Immature natural killer cell (primary cell): ENCODE measurements at places on chromosomes 2 and 18. TPM values are rescaled to one million over a fixed set of nuclear protein-coding genes. Genes with fewer than 3 reads are reported as not detected.

- H3K4me3 ChIP-seq: no peak overlapping the region
- H3K27me3 ChIP-seq: peaks cover 3% of the 10 kb centered on the region
- H3K4me1 ChIP-seq: peaks cover 7% of the 10 kb centered on the region
- H3K36me3 ChIP-seq: no peaks in the 10 kb centered on the region
- H3K27ac ChIP-seq: no peak overlapping the region
These were observed 165.7 kb upstream of the PXDN start for GRCh38 chr2:1910021-1910420.

The TMEM178A gene
- not detected for polyA plus RNA-seq

DNA sequence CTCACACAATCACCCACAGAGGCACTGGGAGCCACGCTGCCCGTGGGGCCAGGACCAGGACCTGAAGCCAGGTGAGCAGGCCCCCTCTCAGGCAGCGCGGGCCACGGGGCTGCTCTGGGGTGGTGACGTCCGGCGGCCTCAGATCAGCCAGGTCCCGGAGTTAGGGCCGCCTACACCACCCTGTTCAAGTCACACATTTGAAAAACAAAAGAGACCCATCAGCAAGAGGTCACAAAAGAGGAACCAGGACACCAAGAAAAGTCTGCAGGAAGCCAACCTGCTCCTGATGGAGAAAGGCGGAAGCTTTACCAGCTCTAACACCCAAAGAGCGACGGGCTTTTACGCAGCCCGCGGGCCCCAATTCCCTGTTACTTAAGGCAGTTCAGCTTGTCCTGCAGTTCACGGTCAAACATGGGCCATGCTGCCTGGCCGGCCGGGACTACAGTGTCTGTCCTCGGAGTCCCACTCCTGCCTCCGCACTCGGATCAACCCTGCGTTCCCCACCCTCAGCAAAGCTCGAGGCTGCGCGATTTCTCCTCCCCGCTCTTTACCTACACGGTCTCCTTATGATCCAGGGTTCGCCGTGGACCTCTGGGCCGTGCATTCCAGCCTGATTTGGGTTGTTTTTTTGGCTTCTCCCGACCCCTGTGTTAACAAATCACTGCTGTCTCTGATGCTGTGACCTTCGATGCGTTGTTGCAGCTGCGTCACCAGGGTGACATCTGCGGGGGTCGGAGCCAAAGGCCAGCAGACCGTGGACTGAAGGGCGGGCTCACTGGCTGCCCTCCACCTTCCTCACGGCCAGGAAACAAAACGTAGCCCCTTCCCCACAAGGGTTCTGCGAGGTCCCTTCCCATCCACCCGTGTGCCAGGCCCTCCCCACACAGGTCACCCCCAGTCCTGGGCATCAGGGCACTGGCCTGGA is 31.0 kb downstream of the SNORC start:
- H3K27ac ChIP-seq: no peak overlapping the region
- H3K36me3 ChIP-seq: no peaks in the 10 kb centered on the region
- H3K27me3 ChIP-seq: peaks cover 4% of the 10 kb centered on the region
- H3K4me1 ChIP-seq: no peaks in the 10 kb centered on the region
- DNase-seq: no peak

DNA sequence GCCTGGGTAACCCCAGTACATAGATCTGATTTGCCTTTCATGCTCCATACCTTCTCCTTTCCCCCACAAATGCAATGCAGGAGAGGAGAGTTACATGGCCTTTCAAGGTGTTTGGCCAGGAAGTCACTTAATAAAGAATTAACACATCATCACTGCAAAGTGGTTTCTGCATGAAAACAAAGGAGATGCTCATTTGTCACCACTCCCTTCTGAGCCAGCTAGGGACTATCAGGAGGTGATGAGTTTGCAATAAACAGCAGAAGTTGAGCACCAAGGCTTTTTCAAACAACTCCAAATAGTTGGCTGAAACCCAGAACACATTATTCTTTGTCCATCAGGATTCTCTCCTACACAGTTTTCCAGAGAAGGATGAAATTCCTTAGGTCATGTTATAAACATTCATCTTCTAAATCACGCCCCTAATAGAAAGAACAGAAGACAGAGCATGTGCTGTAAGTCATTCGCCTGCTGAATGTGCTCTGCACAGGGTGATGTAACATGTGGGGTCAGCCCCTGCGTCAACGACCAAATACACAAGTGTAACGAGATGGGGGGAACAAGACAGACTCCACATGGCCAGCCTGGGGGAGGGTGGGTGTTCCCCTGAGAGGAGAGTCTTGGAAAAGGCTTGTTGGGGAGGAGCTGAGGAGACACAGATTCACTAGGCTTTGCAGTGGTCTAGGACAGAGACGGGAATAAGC is 87.3 kb upstream of the RMDN2 start:
- peaks cover 2% of the 10 kb centered on the region for H3K27me3 ChIP-seq
- no peaks in the 10 kb centered on the region for H3K36me3 ChIP-seq

- no peak for DNase-seq
- peaks cover 24% of the 10 kb centered on the region for H3K4me1 ChIP-seq
- H3K27ac ChIP-seq: no peak overlapping the region
- H3K36me3 ChIP-seq: no peaks in the 10 kb centered on the region
- no peaks in the 10 kb centered on the region for H3K27me3 ChIP-seq
These were observed 9.1 kb upstream of the MALT1 start for GRCh38 chr18:58662118-58662517.

GRCh38 chr2:143801561-143801960 is 672.3 kb downstream of the ARHGAP15 start:
- H3K27me3 ChIP-seq: no peaks in the 10 kb centered on the region
- H3K27ac ChIP-seq: no peak overlapping the region
- no peak overlapping the region for H3K4me3 ChIP-seq
- DNase-seq: no peak
- peaks cover 11% of the 10 kb centered on the region for H3K4me1 ChIP-seq
- H3K36me3 ChIP-seq: no peaks in the 10 kb centered on the region

The LRP2 gene
- polyA plus RNA-seq: not detected

DNA sequence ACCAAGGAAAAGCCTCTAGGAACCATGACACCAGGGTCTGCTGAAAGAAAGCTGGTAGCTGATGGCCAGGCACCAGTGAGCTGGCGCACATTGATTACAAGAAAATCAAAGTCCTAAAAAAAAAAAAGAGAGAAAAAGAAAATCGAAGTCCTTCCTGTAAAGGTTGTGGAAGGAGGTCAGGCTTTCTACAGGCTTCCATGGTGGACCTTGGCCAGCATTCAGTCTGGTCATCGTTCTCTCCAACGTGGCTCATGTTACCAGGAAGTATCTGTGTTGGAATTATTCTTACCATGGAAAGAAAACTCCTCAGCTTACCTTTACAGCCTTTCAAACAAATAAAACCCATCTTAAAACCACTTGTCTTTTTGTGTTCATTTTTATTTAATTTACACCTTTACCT is 65.6 kb downstream of the CYB5A start:
- DNase-seq: no peak
- peaks cover 8% of the 10 kb centered on the region for H3K27me3 ChIP-seq
- H3K36me3 ChIP-seq: no peaks in the 10 kb centered on the region
- H3K27ac ChIP-seq: no peak overlapping the region
- H3K4me1 ChIP-seq: no peaks in the 10 kb centered on the region

The MARS2 gene
- polyA plus RNA-seq: 9.6 TPM

The NCKAP5 gene
- not detected for polyA plus RNA-seq

- no peak overlapping the region for H3K27ac ChIP-seq
- H3K4me3 ChIP-seq: no peak overlapping the region
- no peaks in the 10 kb centered on the region for H3K36me3 ChIP-seq
- no peak for DNase-seq
These were observed 457.2 kb downstream of the PIK3C3 start for GRCh38 chr18:42412281-42412680.

DNA sequence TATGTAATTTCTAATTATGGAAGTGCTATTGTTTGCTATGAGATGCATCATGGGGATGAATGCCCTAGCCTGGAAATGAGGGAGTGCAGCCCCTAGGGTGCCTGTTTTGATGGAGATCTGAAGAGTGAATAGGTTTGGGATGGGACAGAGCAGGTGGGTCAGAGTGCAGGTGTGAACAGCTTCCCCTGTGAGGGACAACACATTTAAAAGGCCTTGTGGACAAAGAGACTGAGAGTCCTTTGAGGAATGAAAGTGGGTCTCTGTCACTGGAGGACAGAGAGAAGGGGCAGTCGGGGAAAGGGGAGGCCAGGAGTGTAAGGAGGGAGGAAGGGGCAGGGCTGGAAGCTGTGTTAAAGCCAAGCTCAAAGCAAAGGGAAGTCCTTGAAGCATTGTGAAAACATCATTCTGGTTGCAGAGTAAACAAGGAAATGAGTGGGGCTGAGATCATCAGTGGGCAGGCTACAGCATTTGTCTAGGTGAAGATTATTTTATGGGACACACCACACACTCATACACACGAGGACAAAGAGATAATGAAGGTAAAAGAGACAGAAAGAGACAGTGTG is 877.6 kb downstream of the SLC4A3 start:
- no peak overlapping the region for H3K4me3 ChIP-seq
- DNase-seq: no peak
- H3K27me3 ChIP-seq: peaks cover 1% of the 10 kb centered on the region
- no peaks in the 10 kb centered on the region for H3K4me1 ChIP-seq

The ANKRD62 gene
- polyA plus RNA-seq: not detected

The MALT1 gene
- 30.6 TPM for polyA plus RNA-seq

The NPHP1 gene
- polyA plus RNA-seq: not detected

- peaks cover 8% of the 10 kb centered on the region for H3K27me3 ChIP-seq
- H3K36me3 ChIP-seq: no peaks in the 10 kb centered on the region
- no peak overlapping the region for H3K4me3 ChIP-seq
These were observed 148.4 kb downstream of the ZNF516 start for GRCh38 chr18:76346490-76347130.

The NYAP2 gene
- not detected for polyA plus RNA-seq

GRCh38 chr2:121570036-121570666 is 39.5 kb downstream of the RNU4ATAC start:
- H3K4me3 ChIP-seq: no peak overlapping the region
- no peaks in the 10 kb centered on the region for H3K36me3 ChIP-seq
- no peak overlapping the region for H3K27ac ChIP-seq

DNA sequence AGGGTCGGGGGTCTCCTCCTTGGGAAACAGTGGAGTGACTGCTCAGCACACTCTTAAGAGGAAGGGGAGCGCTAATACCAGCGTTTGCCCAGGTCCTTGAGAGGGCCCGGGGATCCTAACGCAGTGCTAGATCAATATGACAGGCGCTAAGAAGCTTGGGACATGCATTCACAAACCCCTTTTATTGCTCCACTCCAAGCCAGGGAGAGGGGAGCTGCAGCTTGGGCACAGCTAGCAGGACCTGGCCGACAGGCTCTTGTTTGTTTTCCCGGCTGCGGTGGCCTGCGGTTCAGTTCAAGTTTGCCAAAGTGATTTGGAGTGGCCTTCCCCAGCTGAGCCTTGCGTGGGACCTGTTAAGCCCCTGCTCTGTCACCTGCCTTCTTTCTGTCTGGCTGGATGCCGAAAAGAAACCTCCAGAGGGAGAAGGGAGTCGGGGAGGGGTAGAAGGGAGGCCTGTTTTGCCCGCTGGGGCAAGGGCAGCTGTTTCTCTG is 152.1 kb downstream of the GLI2 start:
- no peaks in the 10 kb centered on the region for H3K36me3 ChIP-seq
- no peaks in the 10 kb centered on the region for H3K4me1 ChIP-seq
- peaks cover 4% of the 10 kb centered on the region for H3K27me3 ChIP-seq

The DYNAP gene
- polyA plus RNA-seq: not detected

DNA sequence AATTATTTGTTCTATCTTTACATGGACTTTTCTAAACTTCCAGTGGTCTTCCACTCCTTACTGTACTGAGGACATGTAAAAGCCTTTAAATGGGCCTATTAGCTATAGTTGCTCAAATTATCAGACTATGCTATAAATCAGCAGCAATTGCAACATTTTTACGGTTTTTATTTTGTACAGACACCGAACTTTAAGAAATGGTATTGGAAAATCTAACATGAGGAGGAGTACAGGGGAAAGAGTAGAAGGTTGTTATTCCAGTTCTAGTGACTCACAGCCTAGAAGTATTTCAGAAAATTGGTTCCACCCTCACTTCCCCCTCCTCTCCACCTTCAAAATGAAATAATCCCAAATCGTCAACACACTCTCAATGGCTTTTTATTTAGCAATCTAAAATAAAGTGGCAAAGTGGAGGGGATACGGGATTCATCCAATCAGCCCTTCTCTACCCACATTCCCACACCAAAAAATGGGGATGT is 1.1 kb downstream of the NCKAP1 start:
- peaks cover 32% of the 10 kb centered on the region for H3K4me1 ChIP-seq
- H3K36me3 ChIP-seq: no peaks in the 10 kb centered on the region
- DNase-seq: no peak
- peak overlapping the region; percentile 28 for H3K27ac ChIP-seq
- H3K4me3 ChIP-seq: peak overlapping the region; percentile 79

- peak overlapping the region; percentile 87 for H3K27ac ChIP-seq
- H3K4me1 ChIP-seq: peaks cover 12% of the 10 kb centered on the region
- H3K27me3 ChIP-seq: no peaks in the 10 kb centered on the region
- DNase-seq: peak; percentile 31
These were observed 13.1 kb downstream of the CCDC68 start for GRCh38 chr18:54946149-54946581.

- H3K27ac ChIP-seq: no peak overlapping the region
- no peak for DNase-seq
- H3K36me3 ChIP-seq: no peaks in the 10 kb centered on the region
- H3K4me1 ChIP-seq: no peaks in the 10 kb centered on the region
- no peak overlapping the region for H3K4me3 ChIP-seq
These were observed 441.8 kb downstream of the CDH2 start for GRCh38 chr18:27735117-27735516.

DNA sequence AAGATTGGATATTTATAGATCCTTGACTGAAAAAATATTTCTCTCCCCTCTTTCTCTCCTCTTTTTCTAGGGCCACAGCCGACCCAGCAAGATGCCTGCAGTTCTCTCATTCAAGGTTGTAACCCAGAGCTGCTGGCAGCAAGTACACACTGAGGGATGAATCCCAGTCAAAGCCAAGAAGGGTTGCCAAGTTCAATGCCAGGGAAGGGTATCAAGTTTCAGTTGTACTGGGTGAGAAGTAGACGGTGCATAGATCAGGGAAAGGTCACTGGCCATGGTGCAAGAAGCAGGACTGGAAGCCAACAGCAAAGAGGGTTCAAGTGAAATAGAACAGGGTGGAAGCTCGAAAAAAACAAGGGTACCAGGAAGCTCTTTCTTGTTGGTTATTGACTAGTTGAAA is 170.2 kb downstream of the NRP2 start:
- H3K36me3 ChIP-seq: no peaks in the 10 kb centered on the region
- no peak overlapping the region for H3K4me3 ChIP-seq
- no peaks in the 10 kb centered on the region for H3K4me1 ChIP-seq
- no peak overlapping the region for H3K27ac ChIP-seq
- peaks cover 2% of the 10 kb centered on the region for H3K27me3 ChIP-seq
- DNase-seq: no peak

- H3K4me1 ChIP-seq: no peaks in the 10 kb centered on the region
- H3K27ac ChIP-seq: no peak overlapping the region
- DNase-seq: no peak
- H3K4me3 ChIP-seq: no peak overlapping the region
These were observed 15.7 kb upstream of the TTC21B start for GRCh38 chr2:165969227-165969626.

DNA sequence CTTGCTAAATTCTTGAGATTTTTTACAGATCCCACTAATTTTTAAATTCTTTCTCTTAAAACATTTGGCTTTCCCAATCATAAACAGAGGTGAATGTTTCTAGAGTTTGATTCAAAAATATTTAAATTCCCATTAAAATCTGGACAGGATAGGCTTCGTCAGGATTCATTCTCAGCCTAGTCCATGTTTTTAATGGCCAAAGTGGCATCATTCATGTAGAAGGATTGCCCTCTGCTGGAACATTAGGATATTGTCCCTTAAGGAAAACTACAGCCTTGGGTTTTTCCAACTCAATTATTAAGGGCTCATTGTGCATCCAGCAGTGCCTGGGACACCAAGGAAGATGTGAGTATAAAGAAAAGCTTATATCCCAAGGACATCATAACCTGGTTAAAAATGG is 71.7 kb downstream of the TPGS2 start:
- no peak for DNase-seq
- no peaks in the 10 kb centered on the region for H3K4me1 ChIP-seq
- H3K36me3 ChIP-seq: no peaks in the 10 kb centered on the region
- no peak overlapping the region for H3K4me3 ChIP-seq

- H3K27me3 ChIP-seq: no peaks in the 10 kb centered on the region
- H3K4me3 ChIP-seq: no peak overlapping the region
These were observed 121.4 kb upstream of the HDAC4 start for GRCh38 chr2:239522002-239522739.

The MEIS1 gene
- polyA plus RNA-seq: not detected
